ENCODE measurements at places on chromosomes 3 and 15.

DNA sequence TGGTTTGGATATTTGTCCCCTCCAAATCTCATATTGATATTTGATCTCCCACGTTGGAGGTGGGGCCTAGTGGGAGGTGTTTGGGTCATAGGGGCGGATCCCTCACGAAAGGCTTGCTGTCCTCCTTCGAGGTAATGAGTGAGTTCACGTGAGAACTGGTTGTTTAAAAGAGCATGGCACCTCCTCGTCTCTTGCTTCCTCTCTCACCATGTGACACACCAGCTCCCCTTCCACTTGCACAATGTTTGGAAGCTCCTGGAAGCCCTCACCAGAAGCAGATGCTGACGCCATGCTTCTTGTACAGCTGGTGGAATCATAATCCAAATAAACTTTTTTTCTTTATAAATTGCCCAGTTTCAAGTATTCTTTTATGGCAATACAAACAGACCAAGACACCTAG is 38.6 kb downstream of the RFTN1 start:
- no peak for DNase-seq

GRCh38 chr3:22977042-22977441 is 226.1 kb upstream of the UBE2E2 start:
- DNase-seq, result no peak

- DNase-seq, result no peak
Observed at GRCh38 chr15:78334845-78335244, 5.3 kb upstream of the CRABP1 start.

GRCh38 chr3:63724987-63725386 is 72.5 kb downstream of the SNTN start:
- DNase-seq, result no peak

DNA sequence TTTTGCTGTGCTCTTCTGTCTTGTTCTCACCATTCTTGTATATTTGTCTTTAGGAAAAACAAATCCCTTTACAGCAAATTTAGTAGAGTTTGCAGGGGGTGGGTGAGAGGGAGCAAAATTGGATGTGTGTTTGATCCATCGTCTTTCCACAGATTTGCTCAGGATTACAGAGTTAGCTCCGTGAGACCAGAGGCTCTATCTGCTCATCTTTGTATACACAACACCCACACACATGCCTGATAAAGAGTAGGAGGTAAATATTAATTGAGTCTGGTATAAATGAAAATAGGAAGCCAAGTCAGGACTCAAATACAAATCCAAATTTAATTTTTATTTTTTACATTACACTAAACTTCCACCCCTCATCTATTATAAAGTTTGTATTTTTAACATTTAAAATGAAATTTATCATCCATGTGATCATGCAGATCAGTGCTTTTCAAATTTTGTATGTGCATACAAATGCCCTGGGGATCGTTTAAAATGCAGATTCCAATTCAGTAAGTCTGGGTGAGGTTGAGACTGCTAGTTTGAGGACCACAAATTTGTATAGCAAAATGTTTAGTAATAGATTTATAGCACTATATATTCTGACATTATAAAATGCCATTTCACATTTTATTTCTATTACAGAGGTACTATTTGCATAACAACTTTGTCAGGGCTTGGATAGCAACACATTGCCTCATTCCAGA is 326.7 kb downstream of the LSAMP start:
- no peak for DNase-seq

Data from NCI-H1092 (cell line).